Stimulated activated CD4-positive, alpha-beta T cell treated with anti-CD3 and anti-CD28 coated beads, Interleukin-12 subunit alpha, Interleukin-12 subunit beta, amount 100 ng/mL, for 4 hours (primary cell): ENCODE measurements at places on chromosomes 7 and 10.

GRCh38 chr7:79176859-79177477 is 276.5 kb downstream of the MAGI2 start:
- DNase-seq: no peak

DNA sequence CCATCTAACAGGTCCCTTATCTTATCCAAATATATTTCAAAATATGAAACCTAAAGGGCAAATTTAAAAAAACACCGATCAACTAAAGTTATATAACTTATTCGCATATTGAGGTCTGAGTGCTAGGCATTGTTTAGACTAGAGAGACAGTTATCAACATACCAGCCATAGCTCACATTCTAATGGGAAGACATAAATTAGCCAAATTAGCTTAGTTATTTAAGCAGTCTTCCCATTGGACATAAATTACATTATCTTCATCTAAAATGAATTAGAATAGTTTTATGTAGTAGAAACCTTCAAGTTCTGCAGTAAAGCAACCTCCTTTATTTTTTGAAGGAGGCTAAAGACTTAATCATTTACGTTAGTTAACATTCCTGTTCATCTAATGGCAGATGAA is 17.4 kb downstream of the KIF5B start:
- DNase-seq: no peak

DNA sequence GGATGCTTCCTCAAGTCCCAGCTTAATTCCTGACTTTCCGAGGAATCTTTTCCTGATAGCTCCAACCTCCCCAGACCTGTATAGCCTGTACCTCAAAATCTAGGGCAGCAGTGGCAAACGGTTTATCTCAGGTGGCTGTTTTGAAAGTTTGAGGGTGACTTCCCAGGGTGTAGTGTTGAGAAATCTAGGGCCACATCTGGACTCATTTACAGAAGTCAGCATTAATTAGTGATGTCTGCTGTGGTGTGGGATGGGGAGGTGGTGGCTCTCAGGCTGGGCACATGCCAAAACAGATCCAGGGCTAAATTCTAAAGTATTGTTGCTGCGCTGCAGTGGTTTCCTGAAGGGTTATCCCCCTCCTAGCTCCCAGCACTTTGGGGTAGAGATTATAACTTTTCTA is 38.0 kb downstream of the UNC5B start:
- no peak for DNase-seq

DNA sequence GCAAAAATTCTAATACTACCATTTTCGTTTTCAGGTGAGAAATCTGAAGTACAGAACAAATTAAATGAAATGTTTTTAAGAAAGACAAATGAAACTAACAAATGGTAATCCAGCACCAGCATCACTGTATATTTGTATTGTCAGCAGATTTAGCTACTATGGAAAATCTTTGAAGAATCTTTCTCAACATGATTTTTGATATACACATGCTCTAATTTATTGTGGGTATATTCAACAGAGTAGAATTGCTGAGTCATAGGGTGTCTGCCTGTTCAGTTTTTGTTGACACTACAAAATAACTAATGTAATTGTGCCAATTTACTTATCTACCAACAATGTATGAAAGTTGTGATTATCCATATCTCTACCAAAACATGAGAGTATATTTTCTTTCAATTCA is 437.6 kb downstream of the PCDH15 start:
- DNase-seq: no peak

DNA sequence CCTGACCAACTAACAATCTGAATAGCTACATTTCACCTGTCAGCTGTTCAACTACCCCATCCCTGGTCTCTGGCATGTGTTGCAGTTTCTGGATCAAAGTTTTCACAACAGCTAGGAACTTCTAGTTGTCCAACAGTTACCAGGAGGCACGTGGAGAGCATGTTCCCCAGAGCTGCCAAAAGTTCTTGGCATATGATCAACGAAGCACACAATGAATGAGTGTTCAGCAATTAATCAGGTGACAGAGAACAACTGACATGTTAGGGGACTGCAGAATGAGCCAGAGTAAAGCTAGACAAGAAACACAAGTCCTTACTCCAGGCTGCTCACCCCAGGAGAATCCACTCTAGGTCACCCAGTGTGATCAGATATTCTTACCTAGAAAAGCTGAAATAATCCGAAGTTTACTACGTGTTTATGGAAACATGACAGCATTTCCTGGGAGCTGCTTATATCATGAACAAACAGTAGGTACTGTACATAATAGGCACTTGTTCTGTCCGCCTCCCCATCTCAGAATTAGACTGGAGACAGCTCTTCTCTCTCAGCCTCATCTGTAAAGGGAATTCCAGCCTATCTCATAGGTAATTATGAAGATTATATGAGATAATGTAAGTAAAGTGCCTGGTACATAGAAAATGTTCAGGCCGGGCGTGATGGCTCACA is 50.6 kb downstream of the ZNF438 start:
- DNase-seq: no peak

DNA sequence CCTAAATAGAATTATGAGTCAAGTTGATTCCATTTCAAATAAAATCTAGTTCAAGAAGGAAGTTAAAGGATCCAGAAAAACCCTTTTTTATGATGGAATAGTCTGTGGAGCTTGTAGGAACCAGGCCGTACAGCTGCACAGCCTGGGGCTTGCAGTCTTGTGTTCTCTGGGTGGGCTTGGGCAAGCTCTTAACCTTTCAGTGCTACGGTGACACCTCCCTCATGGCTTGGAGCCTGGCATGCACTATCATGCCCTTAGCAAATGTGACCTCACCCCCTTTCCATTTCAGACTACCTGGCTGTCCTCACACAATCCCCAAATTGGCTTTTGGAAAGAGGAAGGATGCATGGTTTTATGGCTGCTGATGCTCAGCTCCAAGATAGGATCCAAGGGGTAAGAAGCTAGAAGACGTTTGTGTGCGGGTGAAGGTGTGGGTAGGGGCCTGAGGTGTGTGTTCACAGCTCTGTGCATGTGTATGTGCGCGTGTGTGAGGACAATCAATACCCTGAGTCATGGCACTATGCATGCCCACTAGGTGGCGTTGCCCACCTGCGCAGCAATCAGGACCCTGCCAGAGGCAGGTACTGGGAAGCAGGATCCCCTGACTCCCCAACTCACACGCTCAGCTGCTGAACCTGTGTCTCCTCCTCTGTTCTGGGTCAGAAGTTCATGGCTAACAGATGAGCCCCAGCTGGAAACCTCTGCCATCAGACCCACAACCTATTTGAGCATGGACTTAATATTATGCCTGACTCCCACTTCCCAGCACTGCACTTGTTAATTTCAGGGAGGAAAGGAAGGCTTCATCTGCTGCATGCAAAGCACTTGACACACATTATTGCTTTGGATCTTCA is 113.4 kb downstream of the PTPN20 start:
- DNase-seq: peak; percentile 64
